ENCODE measurements at places on chromosomes 6 and 20.
A peak's percentile ranks its signal among the peaks of the same experiment; 100 is the strongest.

DNA sequence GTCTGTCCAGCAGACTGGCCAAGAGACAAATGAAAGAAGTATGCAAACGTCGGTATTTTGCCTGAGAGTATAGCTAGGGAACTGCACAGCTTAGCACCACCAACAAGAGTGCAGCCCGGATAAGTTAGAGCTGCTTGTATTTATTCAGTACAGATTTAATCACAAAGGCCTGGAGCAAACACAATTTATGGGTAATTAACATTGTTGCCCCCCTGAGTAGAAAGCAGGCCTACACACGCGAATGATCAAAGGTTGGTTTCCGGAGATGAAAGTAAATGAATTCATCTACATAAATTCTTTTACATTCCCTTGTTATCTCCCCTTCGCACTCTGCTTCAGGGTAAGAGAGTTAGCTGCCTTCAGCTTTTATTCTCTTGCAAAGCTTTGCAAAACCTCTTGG, 24.7 kb upstream of the CRISP1 start:
- DNase-seq, result no peak

GRCh38 chr20:32508775-32509119, 76.4 kb downstream of the NOL4L start:
- DNase-seq, result no peak

GRCh38 chr20:57638173-57638894, 18.1 kb upstream of the ZBP1 start:
- DNase-seq, result no peak

DNA sequence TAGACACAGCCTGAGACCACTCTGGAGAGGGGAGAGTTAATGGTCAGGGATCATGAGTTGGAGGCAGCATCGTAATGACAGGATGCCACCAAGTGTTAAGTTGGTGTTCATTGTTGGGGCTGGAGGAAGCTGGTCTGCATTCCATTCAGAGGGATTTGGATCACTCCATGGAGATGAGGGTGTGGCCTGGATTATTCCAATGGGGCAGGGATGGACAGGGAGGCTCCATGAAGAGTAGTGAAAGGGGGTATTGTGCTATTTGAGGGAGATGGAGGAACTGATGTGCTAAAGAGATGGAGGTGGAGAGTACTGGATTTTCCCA, 1.1 kb downstream of the SAPCD1 start:
- DNase-seq, result no peak

DNA sequence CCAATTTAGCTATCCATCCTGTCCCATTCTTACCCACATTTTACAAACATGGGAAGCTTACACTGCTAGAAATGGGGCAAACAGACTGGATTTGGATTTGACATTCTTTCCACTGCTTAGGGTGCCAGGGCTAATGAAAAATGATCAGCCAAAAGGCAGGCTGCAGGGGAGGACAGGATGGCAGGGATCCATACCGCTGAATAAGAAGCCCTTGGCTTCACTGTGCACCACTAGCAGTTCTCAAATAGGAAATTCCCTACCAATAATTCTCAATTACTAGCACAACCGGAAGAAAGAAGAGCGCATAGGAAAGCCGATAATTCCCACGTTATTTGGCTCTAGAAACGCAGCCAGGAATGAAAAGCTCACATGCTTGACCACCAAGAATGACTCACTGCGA, 73.1 kb downstream of the NDUFAF5 start:
- DNase-seq, result no peak

DNA sequence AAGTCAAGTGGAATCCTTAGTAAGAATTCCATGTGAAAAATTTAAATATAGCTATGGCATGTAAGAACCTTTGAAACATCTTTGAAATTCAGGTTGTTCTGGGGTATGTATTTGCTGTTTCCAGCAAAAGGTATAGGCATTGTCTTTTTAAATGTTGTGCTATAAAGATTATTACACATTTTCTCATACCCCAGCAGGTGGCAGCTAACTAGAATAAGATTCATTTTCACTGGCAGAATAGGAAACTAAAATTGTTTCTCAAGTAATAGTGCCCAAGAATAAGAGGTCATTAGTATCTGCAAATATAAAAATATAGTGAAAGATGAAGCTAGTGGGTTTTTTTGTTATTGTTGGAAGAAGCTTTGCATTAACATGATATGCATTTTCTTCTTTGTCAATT, 1.8 kb downstream of the GRIK2 start:
- no peak for DNase-seq

DNA sequence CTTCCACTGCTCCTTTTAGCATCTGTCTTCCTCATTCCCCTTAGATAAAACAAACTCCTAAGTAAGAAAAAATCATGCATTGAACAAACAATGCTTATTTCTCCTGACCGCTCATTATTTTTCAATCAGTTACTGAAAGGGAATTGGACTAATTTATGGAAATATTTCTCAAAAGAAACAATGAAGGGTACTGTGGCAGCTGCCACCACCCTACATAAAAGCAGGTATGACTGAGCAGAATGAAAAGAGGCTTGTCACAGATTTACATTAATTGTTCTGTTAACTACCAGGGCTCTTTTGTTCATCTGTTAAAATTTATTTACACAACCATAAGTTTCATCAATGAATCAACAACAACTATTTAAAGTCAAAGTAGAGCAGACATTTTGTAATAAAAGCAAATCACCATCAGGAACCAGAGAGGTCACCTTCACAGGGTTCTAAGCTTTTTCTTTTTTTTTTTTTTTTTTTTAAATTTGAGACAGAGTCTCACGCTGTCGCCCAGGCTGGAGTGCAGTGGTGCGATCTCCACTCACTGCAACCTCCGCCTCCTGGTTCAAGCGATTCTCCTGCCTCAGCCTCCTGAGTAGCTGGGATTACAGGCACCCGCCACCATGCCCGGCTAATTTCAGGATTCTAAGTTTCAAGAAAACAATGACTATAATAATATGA, 204.0 kb downstream of the PTPRK start:
- no peak for DNase-seq

- DNase-seq, result no peak
Measured at GRCh38 chr6:99282479-99283062, 66.9 kb downstream of the FAXC start.

DNA sequence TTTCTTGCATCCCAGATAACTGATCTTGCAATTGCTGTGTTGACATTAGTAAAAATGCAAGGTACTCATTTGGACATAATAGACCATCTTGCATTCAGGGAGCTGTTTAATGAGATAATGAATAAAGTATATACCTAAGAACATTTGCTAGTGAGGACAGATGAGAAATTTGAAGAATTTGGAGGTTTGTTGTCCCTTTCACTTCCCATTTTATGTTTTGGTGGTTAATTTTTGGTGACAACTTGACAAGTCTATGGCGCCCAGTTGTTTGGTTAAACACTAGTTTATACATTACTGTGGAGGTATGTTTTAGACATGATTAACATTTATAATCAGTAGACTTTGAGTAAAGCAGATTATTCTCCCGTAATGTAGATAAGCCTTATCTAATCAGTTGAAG, 300.2 kb upstream of the SYNCRIP start:
- no peak for DNase-seq

- no peak for DNase-seq
Measured at GRCh38 chr6:31702405-31702818, 712 bp downstream of the ABHD16A start.

DNA sequence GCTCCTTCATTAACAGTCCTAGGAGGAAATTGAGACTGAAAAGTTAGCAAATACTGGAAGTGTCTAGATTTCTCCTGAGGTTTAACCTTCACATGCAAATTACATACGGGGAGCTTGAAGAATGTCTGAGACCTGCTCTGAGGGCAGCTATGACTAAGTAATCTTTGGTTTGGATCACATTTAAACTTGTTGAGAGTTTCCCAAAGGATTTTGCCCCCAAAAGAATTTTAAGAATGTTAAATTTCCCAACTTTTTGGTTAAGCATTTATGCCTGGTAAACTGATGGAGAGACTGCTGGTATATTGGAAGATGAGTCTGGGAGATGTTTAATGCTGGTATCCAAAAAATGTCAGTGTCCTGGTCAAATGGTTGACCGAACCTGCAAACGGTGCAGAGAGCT, 97.0 kb downstream of the RREB1 start:
- DNase-seq, result no peak

DNA sequence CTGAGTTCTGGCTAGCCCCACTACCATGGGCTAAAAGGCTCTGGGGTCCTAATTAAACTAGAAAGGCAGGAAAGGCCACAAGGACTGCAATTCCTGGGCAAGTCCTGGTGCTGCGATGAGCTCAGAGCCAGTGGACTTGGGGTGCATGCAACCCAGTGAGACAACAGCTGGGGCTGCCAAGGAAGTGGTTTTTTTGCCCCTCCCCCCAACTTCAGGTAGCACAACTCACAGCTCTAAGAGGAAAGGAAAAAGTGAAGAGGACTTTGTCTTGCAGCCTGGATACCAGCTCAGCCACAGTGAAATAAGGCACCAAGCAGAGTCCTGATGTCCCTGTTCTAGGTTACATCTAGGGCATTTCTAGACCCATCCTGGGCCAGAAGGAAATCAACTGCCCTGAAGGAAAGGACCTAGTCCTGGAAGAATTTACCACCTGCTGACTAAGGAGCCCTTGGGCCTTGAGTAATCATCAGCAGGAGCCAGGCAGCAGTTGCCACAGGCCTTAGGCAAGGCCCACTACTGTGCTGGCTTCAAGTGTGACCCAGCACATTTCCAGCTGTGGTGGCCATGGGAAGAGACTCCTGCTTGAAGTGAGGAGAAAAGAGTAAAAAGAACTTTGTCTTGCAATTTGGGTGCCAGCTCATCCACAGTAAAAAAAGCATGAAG, 358.4 kb downstream of the BTBD3 start:
- DNase-seq, result no peak

GRCh38 chr6:40630051-40630450, 42.9 kb upstream of the LRFN2 start:
- DNase-seq, result peak; percentile 65

DNA sequence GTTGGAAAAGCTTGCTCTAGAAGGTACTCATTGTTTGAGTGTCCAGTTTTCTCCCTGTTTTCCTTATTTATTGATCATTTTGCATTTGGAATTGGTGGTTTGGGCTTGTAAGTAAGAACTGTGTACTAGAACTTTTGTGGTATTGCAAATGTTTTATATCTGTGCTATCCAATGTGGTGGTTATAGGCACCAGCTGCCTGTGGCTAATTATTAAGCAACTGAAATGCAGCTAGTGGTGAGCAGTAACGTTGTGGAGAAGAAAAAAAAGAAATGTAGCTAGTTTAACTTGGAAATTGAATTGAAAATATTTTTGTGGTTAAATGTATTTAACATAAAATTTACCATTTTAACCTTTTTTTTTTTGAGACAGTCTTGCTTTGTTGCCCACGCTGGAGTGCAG, 50.7 kb upstream of the MAPK13 start:
- no peak for DNase-seq

GRCh38 chr20:20835897-20836296, 123.5 kb upstream of the RALGAPA2 start:
- DNase-seq, result no peak

- no peak for DNase-seq
Measured at GRCh38 chr6:111980971-111981840, 72.7 kb upstream of the CCN6 start.

DNA sequence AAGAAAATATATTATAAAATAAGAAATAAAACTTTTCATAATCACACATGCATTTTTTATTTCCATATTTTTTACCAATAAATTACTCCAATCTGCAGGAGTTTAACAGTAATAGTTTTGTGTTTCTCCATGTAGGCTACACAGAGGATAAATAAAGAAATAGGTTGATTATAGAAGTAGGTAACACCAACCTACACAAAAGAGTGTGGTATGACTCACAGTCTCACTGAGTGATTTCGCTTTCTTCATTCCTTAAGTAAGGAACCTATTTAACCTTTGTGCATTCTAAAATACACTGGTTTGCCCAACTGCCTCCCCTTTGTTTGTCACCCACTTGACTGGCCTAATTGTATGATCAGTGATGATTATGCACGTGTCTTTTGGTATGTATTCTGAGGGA, 244.2 kb upstream of the RIMS1 start:
- DNase-seq, result no peak

GRCh38 chr6:119350202-119350951, 816 bp upstream of the MAN1A1 start:
- DNase-seq, result no peak

DNA sequence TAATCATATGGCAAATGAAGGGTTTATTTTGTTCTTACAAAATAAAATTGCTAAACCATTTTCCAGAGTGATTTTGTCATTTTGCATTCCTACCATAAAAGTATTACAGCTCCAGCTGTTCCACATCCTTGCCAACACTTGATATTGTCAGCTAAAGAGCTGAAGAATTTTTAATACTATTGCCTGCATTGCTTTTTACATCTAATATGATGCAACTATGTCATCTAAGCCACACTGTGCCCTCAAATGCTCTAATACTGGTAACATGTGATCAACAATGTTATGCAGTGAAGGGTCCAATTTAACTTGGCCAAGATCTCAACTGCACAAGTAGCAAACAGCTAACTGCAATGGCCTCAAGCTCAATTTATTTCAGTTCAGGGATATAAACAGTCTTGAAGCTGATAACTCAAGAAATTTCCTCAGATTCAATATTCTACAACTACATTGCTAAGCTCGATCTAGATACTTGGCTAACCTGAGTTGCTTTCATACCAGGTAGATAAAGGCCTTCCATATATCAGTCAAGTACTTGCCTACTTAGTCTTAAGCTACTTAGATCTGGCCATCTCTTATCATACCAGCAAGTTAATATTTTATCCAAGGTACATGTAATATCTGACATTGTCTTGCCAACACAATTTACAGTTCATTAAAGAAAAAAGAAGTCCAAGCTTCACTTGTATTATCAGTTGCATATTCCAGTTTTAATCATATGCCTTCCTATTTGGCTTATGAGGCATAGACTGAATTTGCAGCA, 17.0 kb downstream of the AKIRIN2 start:
- no peak for DNase-seq

DNA sequence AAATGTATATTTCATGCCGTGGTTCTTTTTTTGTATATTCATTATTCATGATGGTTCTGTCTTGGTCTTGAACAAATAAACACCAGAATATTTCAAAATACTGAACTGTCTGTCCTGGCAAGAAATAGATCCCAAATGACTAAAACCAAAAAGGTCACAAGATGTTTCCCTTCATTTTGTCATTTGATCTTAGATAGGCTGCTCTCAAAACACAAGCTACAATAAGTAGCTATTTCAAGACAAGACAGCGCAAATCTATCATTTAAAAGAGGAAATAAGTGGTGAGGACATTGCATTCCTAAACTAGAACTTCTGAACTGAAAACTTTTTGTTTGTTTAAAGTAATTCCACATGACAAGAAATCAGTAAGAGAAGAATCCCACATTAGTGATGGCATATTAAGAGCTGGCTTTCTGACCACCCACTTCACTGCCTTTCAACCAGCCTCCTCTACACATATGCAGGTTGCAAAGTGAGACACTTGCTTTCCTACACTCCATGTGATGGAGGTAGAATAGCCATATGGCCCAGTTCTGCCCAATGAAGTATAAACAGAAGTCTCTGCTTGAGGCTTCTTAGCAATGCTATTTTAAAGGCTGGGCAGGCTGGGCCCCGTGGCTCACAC, 54.4 kb upstream of the CCDC28A start:
- no peak for DNase-seq
